Right forelimb (tissue), 1 donor: ENCODE measurements at places on chromosomes 6 and 20.

- no peak for DNase-seq
Observed at GRCh38 chr6:62146954-62147853, 138.8 kb downstream of the KHDRBS2 start.

DNA sequence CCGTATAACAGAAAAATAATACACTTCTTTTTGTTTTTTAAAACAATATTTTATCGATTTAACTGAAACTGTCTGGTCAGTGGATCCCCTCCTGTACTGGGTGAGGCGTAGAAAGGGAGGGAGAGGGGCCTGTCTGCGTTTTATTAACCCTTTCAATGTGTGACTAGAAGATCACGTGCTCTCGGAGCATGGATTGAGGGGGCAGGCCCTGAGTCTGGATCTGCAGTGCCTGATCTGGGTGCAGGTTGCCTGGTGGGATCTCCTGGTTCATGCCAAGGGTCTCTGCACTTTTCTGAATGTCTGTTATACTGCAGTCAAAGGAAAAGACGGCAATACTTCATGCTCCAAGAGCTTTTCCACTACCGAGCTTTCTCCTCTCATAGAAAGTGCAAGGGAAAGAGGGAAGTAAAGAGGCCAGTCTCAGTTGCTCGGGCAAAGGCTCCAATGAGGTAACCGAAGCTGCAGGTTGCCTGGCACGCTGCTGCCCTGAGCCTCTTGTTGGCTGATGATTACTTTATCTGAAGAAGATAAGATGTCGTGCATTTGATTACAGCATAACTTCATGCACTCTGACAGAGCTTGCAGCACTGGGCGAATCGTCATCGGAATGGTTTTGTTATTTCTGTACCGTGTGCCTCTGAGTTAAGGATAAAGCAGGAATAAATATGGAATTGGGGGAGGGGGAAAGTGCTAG lies 167.5 kb upstream of the PMEPA1 start:
- DNase-seq, result no peak

GRCh38 chr20:45064812-45065211 lies 36.1 kb downstream of the KCNS1 start:
- no peak for DNase-seq

DNA sequence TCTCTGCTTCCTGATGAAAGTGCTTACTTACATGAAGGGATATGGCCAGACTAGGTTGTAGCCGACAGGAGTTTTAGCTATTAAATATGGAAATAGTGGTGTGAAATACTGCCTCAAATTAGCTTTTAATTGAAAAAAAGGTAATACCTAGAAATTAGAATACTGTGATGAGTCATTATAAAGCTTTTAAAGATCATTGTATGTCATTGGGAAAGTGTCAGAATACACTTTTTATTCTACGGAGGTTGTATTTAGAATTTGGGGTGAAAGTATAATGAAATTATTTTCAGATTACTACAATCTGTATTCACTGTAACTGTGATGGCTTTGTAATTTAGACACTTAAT lies 2.2 kb downstream of the LOC128125822 start:
- DNase-seq, result no peak

GRCh38 chr6:3386374-3386857 lies 70.4 kb downstream of the SLC22A23 start:
- DNase-seq, result no peak

DNA sequence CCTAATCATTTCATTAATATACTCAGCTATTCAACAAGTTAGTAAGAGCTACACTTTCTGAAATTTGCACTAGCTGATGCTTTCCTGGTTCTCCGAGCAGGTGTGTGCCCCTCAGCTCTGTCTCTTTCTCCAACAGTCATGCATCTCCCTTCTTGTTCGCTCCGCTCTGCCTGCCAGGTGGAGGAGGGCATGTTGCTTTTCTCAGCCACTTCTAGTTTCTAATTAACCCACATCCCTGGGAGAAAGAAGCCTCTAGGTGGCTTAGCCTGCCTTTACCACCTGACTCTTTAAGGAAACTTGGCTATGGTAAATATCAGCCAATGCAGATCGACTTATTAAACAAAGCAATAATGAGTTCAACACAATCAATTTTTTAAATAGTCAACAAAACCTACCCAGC lies 34.2 kb downstream of the LRFN2 start:
- no peak for DNase-seq

DNA sequence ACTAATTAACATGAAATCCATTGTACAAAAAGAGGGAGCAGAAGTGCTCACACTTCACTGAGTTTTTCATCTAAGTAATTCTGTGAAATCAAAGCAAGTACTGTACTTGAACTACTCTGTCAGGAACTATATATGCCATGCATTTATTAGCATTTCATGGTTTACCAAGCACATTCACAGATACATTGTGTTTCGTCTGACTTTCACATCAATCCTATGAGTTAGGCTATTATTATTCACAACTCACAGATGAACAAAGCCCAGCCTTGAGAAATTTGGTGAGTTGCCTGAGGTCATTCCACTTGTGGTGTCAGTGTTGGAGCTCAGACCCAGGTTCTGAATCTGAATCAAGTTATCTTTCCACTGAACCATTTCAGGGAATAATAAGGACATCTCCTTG lies 33.7 kb upstream of the TENT5A start:
- no peak for DNase-seq

DNA sequence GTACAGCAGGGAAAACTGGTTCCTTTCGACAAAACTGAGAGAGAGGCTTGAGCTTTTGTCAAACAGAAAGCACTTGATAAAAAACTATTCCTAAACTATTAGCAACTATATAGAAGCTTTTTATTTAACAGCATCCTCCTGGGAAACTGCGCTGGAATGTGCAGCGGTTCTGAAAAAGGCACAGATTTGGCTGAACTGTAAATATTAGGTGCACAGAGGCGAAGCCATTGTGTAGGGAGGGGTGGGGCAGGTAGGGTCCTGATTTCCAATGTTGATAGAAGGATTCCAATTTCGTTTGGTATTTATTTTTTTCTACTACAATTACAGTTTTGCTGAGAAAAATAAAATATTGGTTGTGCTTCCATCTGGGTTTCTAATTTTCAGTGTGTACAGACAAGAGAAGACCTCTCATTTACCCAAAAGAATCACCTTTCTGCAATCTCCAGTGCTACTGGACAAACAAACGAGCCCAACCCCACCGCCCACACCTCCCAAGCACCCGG lies 698 bp upstream of the SH3BGRL2 start:
- no peak for DNase-seq

DNA sequence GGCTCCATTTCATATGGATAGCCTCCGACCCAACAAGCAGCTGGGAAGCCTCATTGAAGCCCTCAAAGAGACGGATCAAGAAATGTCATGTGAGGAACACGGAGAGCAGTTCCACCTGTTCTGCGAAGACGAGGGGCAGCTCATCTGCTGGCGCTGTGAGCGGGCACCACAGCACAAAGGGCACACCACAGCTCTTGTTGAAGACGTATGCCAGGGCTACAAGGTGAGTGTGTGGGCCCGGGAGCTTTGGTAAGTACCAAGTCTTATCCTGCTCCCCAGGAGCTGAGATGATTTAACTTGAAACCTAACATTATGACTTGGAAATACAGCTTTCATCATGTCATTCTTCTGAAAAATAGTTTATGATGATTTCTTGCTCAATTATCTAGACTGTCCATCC lies 4.1 kb downstream of the TRIM38 start:
- DNase-seq, result no peak

GRCh38 chr6:166803471-166803870 lies 152.9 kb downstream of the RNASET2 start:
- DNase-seq, result no peak
